CD4-positive, alpha-beta T cell treated with Interleukin-17A for 4 hours (primary cell): ENCODE measurements at places on chromosomes 6 and 20.

DNA sequence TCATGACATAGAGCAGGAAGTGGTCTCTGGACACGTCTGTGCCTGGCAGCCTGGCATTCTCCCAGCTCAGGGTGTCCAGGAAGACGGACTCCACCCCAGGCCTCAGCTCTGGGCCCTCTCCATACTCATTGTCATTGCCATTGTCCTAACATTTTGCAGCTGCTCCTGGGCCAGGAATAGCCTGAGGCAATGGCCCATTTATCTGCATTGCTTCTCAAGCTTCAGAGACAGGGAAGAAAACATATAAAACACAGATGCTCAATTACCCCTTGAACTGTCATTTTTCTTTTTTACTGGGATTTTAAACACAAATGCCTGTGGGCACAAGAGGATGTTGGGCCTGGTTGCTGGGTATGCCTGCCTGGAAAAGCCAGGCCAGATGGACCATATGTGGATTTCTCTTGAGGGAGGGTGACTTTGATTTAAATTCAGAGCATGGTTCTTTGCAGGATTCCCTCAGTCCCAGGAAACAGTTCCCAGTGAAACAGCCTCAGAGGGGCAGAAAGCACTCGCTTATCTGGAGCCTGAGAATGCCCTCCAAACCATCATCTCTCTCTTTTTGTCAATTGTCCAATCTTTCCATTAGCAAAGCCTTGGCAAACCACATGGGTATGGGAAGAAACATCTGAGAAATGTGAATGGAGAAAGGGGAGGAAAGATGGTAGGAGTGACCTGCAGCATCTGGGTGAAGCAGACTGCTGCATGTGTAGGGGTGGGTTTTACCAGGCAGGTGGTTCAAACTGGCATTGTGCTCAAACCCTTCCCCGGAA lies 17.9 kb downstream of the LAMP5 start:
- no peak for DNase-seq

DNA sequence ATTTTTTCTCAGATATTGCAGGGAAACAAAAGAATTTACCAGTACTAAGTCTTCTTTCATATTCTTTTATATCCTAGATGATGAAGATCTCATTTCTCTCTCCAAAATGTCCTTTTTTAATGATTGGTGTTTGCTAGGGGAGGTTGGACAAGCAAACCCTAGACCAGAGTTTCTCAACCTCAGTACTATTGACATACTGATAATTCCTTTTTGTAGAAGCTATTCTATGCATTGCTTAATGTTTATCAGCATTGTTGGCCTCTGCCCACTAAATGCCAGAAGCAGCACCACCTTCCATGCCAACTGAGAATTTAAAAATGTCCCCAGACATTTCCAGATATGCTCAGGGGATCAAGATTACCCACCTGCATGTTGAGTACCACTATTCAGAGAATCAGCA lies 14.4 kb upstream of the TFAP2B start:
- DNase-seq: no peak

- DNase-seq: no peak
These were observed 317.8 kb downstream of the CDH4 start for GRCh38 chr20:61569825-61570224.

GRCh38 chr20:32206760-32207625 lies 550 bp downstream of the PLAGL2 start:
- peak; percentile 15 for DNase-seq

GRCh38 chr6:28770732-28771131 lies 153.1 kb downstream of the TRIM27 start:
- DNase-seq: no peak

GRCh38 chr6:21597801-21598673 lies 4.5 kb downstream of the SOX4 start:
- DNase-seq: no peak

- no peak for DNase-seq
These were observed 639 bp upstream of the TULP4 start for GRCh38 chr6:158311626-158312025.

GRCh38 chr6:38400764-38401163 lies 239.0 kb downstream of the BTBD9 start:
- no peak for DNase-seq

DNA sequence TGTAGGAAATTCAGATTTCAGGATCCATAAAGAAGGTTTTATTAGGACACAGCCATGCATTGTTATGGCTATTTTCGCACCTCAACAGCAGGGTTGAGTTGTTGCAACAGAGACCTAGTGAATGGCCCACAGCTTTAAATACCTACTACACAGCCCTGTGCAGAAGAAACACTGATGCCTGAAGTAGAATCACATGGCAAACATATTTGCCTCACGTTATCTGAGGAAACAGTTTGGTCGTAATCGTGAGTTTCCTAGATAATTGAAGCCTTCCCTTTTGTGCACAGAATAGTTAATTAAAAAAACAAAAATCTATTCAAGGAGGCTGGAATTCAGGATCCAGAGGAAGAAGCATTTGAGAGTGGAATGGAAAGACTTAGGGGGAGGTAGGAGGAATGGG lies 55.1 kb downstream of the GCNT2 start:
- no peak for DNase-seq

- DNase-seq: no peak
These were observed 296.6 kb upstream of the MANEA start for GRCh38 chr6:95280686-95281273.

- DNase-seq: peak; percentile 55
These were observed 9.3 kb downstream of the PREX1 start for GRCh38 chr20:48818481-48818987.

GRCh38 chr6:24529985-24530384 lies 35.2 kb downstream of the ALDH5A1 start:
- DNase-seq: no peak

GRCh38 chr6:129875610-129876520 lies 14.8 kb upstream of the TMEM244 start:
- no peak for DNase-seq

- DNase-seq: no peak
These were observed 41.2 kb downstream of the C6orf132 start for GRCh38 chr6:42101186-42101657.

- no peak for DNase-seq
These were observed 57.6 kb downstream of the TCP11 start for GRCh38 chr6:35083507-35083906.

DNA sequence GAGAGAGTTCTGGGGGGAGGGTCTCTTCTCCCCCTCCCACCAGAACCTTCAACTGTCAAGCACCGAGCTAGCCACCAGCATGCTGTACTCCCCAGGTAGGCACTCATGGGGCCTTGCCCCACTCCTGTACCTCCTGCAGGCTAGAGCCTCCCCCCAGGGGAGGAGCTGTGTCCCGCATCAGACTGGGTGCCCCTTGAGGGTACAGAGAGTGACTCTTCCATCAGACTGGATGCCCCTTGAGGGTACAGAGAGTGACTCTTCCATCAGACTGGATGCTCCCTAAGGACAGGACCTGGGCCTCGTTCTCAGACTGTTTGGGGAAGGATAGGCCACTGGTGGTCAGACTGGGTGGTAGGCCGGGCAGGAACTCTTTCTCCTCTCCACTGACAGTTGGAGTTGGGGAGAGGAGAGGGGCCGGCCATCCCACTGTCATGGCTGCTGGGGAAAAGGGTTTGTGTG lies at the start of gene CAPN11:
TSS of gene CAPN11 (plus strand) at position 51 of the 459 bp plus-strand sequence. CDS start at position 80, 29 bp downstream.
- DNase-seq: no peak

GRCh38 chr20:41592516-41593216 lies 25.5 kb downstream of the CHD6 start:
- DNase-seq: no peak

DNA sequence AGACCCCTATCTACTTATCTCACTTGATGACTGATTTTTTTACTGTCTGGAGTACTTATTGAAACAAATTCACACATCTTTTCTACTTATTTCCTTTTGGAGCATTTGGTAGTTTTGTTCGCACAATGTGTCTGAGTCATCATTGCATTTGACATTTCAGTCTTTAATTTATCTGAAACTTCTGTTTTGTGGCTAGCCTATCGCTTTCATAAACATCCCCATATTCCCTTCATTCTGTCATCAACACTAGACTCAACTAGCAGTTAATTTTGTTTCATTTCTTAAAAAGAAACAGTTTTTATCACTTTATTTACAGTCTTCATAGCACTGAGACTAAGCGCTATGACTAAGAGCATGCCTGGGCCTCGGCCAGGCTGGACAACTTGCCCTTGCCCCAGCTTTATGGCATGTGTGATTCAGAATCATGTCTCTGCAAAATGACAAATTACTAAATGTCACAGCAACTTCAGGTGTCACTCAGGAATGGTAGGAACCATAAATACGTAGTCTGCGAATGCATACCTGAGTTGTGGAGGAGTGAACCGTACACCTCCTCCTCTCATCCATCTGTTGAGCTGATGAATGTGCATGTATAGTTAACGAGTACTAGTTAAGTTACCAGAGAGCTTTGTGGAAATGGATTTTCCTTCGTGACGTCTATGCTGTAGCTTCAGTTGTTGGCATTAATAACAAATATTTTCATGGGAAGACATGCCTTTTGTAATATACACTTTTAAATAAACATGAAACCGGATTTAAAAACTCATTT lies 16.2 kb downstream of the L3MBTL3 start:
- DNase-seq: peak; percentile 47

- no peak for DNase-seq
These were observed 88.3 kb downstream of the SLX4IP start for GRCh38 chr20:10523443-10523842.

DNA sequence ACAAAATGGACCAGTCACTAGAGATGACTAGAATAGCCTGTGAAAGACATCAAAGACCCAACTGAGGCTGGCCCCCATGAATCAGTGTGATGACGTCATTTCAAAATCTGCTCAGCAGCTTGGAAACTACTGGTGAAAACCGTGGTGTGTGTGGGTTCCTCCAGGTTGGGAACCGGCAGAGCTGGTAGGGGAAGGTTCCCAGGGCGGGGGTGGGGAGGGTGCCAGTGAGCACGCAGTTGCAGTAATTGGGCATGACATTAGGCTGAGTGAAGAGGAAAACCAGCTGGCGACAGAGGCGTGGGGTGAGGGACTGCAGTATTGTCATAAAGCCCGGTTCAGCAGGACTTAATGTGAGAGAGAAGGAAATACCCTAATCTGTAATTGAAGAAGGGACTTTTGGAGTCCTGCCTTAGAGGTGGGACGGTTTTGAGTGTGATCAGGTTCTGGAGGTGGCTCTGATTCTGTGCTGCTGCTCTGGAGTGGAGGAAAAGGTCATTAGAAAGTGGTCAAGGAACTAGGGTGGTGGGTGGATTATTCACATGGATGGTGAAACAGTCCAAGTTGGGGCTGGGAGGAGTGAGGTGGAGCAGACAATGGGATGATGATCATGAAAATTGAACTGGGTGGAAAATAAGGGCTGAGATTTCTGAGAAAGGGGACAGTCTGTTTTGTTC lies 52.0 kb upstream of the MTHFD1L start:
- DNase-seq: no peak

DNA sequence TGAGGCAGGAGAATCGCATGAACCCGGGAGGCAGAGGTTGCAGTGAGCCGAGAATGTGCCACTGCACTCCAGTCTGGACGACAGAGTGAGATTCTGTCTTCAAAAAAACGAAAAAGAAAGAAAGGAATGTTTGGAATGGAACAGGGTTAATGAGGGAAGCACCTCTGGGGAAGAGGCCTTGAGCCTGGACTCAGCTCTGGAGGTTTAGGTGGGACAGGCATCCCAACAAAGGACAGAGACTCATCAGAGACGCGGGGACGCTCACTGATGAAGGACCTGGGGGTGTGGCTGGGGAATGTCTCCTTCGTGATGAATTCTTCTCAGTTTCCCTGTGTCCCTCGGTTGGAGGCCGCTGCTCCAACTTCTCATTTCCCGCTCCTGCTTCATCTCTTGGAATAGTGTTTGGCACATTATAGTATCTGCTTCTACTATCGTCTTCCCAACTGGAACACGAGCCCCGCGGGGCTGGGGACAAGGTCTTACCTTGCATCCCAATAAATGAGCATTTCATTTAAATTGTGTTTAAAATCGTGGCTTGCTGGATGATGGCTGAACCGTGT lies 27.6 kb downstream of the KIF25 start:
- DNase-seq: no peak

GRCh38 chr6:151004383-151005024 lies 139.0 kb downstream of the MTHFD1L start:
- DNase-seq: no peak

- no peak for DNase-seq
These were observed 23.6 kb upstream of the ANKRD60 start for GRCh38 chr20:58251979-58252591.

DNA sequence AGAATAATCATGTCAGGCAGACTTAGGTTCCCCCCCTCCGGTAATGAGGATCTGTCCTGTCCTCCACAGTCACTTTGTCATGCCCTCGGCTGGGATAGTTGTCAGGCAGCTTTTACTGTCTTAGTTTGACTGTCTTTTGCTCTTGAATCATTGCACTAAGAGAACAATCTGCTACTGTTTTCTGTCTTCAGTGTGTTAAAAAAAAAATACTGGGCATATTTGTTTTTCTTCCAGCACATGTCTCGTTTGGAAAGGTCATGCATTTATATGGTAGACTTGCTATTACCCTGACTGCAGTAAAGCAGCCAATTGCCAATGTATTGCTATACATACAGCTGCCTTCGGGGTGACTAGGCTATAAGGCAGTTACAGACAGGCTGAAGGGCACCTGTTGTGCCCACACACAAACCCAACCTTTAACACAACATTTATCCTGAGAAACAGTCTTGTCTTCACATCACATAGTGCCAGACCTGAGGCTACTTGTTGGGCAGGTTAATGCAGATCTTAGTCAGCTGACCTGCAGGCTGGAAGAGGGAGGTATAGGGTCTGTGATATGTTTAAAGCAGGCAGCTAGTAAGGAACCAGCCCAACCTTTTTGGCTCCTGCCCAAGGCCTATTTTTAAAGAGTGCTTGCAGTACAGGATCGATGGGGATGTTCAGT lies 26.7 kb downstream of the ARFGEF3 start:
- DNase-seq: no peak

GRCh38 chr6:169902070-169902469 lies 150.6 kb downstream of the ERMARD start:
- no peak for DNase-seq

DNA sequence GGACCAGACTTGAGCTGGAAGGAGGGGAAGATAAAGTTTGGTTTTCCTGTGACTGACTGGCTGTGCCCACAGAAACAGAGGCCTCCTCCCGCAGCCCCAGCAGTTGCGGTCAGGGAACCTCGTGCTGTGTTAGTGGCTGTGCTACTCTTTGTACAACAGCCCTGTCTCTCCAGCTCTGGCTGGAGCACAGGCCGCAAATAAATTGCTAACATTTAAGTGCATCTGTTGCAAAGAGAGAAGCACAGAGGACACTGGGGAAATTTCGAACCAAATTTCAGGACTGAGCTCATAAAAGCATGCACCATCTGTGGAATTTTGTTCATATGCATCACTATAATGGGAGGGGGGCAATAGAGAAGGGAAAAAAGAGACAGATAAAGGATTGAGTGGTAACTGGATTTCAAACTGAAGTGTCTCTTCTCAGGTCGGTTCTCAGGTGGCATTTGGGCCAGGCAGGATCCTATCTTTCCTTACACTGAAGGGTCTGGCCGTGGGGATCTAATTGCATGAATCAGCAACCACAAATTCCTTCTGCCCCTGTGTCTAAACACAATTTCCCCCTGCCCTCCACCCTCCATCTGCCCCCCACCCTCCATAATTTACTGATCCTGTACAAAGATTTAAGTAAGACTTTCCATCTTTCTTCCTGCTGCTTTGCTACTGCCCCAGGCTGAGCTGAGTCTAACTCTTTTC lies 88.9 kb upstream of the ATXN1 start:
- DNase-seq: no peak
